GM12892 (cell line): ENCODE measurements at places on chromosomes 4 and X.

- DNase-seq = no peak
Observed at GRCh38 chr4:177473991-177474390, 31.8 kb upstream of the AGA start.

DNA sequence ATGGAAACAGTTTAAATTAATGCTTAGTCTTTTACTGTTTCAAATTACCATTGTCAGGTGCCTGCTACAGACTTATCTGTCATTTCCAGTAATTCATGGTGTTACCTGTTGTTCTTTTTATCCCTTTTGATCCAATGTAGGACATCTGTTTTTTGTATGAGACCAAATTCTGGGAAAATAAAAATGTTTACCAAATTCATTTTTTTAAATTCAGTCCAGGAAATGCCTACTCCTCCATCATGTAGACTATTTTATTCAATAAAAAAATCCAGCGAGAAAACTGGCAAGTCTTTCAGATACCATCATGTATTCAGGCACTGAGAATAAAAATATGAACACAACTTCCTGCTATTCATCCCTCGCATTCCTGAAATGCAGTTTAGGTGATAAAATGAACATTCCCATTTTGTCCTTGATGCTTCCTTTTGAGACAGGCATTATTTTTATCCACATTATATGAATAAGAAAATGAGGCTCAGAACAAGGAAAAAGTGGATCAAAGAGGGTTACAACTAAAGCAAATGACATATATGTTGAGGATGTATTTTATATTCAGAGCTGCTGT lies 584.2 kb downstream of the SPRY1 start:
- no peak for DNase-seq

DNA sequence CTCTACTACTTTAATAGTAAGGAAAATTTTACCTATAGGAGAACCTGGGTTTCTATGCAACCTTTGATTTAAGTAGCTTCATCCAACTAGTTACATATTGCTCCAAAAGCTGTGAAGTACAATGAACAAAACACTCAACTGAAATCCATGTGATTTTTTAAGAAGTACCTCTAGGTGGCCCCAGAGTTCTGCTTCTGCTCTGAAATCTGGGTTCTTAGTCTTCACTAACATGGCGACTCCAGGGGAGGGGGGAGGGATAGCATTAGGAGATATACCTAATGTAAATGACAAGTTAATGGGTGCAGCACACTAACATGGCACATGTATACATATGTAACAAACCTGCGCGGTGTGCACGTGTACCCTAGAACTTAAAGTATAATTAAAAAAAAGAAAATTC lies 73.4 kb upstream of the MAGEB2 start:
- DNase-seq = no peak

DNA sequence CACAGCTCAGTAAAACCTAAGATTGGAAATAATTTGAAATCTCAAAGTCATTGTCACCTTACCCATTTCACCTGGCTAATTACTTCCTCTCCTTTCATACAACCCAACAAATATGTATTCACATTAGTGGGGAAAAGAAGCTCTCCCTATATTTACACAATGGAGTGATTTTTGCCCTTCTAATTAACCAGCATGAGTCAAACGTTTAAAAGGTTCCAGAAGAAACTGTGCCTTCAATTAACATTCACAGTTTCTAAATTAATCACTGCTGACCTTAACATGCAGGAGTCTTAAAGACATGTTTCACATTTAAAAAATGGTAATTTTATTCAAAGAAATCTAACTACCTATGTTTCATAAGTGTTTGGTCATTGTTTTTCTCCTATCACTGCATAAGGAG lies 254.6 kb downstream of the CBLL2 start:
- DNase-seq = no peak

DNA sequence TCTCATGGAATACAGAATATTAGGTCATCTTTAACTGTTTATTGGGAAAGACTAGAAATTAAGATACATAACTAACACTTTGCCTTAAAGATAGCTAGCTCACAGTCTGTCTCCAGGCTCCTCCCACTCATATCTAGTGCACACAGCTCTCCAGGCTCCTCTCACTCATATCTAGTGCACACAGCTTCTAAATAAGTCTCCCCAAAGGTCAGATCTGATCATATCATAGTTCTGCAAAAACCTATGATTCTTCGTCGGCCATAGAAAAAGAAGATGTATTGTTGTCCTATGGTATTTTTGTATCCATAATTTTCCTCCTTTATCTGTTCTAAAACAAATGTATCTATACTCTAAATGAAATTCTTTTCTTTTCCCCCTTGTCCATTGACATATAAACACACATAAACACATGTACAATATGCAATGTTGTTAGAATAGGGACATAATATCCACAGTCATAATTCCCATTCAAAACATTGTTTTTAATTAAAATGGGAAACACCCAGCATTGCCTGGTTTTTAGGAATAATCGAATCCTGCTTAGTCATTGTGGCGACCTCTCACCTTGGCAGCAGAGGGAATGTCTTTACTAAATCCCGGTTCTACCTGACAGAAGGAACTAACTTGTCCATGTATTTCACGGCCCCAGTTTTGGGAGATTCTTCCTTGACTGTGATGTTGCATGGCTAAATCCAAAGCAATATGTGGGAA lies 1282.0 kb downstream of the PCDH7 start:
- no peak for DNase-seq

- DNase-seq = no peak
Observed at GRCh38 chrX:100652266-100652665, 8.3 kb downstream of the SRPX2 start.

DNA sequence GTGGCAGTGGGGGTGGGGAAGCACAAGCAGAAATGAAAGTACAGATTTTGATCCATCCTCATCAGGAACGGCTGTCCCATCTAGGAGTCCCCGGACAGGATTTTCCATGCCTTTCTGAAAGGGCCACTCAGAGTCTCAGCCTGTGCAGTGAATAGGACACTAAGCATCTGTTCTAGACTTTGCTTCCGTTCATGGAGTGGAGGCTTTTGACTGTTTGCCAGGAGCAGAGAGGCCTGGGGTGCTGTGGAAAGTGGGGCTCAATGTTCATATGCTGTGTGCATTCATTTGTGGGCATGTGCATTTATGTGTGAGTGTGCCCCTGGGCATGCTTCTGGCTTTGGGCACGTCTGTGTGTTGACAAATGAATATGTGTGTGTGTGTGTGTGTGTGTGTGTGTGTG lies 25.6 kb upstream of the MAMLD1 start:
- no peak for DNase-seq
